ENCODE measurements at places on chromosomes 4 and X.

DNA sequence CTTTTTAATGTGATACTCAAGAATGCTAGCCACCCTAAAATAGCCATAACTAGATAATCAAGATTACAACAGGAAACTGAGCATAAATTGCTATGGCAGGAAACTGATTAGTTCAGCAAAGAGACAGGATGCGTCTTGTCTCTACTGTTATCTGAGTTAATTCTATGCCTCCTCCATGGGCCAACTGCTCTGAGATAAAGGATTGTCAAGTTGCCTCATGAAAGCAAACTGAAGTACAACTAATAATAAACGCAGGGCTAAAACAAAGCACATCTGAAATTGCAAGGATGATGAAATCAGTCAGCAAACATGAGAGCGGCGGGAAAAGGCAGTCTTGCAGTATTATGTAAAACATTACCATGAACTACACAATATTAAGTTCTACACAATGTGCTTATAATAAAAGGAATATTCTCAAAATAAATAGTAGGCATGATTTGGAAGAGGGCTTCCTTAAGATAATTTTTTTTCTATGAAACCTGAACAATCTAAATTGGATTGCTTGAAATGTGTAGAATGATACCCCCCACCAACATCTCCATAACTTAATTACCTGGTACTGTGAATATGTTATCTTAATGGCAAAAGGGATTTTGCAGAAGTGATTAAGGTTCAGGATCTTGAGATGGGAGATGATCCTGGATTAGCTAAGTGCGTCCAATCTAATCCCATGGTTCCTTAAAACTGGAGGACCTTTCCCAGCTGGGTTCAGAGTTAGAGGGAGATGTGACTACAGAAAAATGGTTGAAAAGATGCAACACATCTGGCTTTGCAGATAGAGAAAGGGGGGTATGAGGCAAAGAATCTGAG lies 65.9 kb downstream of the ANTXR2 start:
- DNase-seq, result no peak

GRCh38 chr4:174764105-174764729 lies 64.8 kb downstream of the GLRA3 start:
- DNase-seq, result no peak

DNA sequence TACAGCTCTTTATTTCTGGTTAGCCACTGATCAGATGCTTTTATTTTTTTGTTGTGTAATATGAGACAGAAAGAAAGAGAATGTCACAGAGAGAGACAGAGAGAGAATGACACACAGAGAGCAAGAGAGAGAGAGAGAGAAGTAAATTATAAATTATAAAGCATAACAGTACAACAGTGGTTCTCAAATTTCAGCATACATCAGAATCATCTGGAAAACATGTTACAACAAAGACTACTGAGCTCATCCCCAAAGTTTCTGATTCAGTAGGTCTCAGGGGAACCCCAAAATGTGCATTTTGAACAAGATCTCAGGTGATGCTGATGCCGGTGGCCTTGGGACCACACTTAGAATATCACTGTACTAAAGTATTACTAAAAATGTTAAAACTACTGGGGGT lies 245.8 kb upstream of the DIAPH2 start:
- no peak for DNase-seq

DNA sequence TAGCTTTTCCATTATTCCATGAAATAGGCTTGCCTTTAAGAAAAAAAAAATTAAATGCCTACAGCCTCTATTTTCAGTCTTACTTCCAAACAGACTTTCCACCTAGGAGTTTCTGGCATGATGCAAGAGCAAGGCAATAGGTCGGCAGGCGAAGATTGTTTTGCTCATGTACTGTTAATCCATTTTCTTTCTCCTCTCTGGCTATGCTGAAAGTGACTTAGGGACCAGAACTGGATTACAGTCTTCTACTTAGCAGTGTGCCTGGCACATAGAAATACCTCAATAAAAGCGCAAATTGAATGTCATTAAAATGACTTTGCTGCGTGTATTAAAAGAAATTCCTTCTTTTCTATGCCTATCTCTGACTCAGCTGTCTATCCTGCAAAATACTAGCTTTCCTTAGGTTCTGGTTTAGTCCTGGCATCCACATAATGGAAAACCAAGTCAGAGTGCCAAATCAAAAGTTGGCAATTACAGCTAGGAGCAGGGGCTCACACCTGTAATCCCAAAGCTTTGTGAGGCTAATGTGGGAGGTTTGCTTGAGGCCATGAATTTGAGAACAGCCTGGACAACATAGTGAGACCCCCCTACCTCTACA lies 51.9 kb downstream of the CC2D2A start:
- no peak for DNase-seq

DNA sequence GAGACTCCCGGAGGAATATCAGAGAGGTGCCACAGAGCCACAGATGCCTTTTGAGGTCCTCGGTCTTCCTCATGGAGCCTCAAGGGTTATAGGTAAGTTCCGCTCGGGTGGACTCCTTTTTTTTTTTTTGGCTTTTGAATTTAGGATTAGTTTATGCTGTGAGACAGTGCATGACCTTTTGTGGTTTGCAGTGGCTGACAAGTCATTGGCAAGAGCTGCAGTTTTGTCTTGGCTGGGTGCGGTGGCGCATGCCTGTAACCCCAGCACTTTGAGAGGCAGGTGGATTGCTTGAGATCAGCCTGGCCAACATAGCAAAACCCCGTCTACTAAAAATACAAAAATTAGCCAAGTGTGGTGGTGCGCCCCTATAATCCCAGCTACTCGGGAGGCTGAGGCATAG lies 4.5 kb upstream of the GRSF1 start:
- DNase-seq, result no peak

DNA sequence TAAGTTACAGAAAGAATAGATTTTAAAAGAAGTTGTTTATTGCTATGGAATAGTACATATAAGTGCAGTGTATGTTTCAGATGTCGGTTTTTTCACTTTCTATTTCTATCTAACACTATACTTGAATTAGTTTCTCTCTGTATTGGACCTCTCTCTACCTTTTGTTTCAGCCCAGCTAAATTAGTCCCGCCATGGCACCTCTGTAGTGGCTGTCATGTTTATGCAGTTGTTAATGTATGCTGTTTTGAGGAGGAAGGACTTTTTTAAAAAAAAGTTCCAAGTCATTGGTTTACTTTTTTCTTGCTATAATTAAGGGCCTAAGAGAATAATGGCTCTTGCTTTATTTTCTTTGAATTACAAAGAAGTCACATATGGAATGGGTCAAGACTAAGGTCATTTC lies 118.1 kb downstream of the AKAP4 start:
- no peak for DNase-seq

DNA sequence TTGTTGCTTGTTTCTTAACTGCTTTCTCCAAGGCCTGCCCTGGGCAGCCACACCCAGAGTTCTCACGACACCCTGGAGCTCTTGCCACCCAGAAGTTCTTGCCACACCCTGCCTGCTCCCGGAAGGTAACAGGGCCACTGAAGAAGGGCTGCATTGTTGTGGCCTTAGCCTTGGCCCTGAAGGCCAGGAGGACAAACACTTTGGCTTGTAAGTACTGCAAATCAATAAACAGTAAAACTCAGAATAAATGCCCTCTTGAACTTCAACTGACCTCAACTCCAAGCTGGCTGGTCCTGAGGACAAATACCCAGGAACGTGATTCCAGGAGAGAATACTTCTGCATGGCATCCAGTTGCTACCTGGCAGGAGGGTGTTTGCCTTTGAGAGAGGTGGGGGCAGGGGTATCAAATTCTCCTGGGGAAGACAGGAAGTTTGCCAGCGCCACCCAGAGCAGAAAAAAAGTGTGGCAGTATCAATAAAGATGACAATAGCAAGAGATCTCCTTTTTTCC lies 54.1 kb downstream of the TLR10 start:
- DNase-seq, result no peak

GRCh38 chrX:151268836-151269235 lies 92.5 kb downstream of the GPR50 start:
- no peak for DNase-seq

DNA sequence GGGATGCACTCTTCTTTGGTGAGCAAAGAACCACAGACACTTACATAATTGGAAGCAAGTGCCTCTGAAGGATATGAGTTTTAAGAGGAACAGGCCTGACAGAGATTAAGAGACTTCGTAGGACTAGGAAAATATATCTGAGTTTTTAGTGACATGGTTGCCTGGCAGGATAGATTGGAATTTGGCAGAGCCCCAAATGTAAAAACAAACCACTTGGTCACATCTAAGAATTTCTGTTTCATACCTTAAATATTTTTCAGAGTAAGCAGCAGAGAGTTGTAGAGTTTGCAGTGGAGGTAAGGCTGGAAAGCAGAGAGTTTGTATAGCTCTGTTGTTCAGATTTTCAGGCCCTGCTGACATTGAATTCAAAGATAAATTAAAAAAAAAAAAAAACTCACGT lies 150.1 kb upstream of the MAGEB2 start:
- no peak for DNase-seq

DNA sequence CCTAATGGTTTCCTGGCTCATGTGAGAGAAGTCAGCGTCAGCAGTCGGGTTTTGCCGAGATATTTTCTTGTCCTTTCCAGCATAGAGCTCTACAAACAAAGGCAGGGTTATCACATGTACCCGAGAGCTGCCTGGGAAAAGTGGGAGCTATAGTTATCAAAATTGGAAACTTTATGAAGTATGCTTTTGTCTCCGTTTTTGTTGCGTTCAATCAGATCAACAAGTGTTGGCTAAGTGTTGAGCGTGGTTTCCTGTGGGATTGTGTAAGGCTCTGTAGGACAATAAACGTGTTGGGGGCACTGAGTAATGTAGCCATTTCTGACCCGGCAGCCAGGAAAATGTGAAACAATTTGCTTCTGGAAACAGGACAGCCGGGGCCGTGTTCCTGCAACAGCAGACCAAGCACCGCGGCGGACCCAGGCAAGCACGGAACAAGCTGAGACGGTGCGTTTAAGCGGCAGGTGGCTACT lies at the start of gene BMX:
BMX (plus strand) TSS at position 311 of the 470 bp plus-strand sequence. CDS start 7,547 bp downstream, outside the sequence.
- no peak for DNase-seq

DNA sequence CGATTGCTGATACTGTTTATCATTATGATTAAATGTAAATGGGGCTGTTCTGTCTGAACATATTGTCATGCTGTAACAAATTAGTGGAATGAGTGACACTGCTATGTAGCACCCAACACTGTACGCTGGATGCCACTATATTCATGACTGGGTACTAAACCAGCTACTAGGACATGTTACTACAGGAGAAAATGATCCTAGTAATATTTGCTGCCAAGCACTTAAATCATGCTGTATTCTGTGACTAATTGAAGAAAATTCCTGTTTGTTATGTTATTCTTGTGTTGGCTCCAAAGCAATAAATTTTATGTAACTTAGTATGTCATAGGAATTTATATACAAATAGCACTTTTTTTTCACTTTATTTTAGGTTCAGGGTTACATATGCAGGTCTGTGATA lies 804.2 kb downstream of the CENPC start:
- no peak for DNase-seq

DNA sequence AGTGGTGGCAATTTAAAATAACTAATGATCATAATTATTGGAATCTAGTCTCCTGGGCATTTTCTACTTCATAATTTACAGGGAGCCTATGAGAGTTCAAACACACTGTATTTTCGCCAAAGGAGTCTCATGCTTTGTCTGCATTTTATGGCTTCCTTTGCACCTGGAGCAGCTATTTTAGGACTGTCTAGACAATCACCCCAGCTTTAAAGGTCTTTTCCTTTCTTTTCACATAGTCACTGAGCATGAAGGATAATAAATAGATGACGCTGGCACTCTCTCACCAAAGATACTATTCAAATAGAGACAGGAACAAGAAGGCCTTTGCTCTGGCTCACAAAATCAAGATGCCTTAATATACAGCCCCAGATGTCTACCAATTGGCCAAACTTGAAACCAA lies 43.0 kb downstream of the AMELX start:
- DNase-seq, result no peak

DNA sequence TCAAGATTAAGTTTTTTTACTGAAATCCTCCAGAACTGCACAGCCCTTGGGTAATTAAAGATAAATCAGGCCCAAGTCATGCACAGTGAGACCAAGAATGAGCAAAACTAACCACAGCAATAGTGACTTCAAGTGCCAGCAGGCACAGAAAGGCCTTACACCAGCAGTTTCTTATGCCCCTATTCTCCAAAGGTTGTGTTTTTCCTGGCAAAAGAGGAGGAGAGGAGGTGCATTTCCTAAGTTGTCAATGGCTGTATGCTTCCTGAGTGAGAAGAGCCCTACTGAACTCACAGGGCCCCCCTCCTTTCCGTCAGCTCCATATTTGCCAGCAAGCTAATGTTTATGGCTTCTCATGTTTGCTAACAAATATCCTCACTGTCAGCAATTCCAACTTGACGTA lies 418.7 kb upstream of the INTU start:
- DNase-seq, result no peak

GRCh38 chr4:73698217-73698616 lies 42.2 kb upstream of the CXCL8 start:
- no peak for DNase-seq

- no peak for DNase-seq
Observed at GRCh38 chrX:45385757-45386156, 185.1 kb upstream of the DIPK2B start.

DNA sequence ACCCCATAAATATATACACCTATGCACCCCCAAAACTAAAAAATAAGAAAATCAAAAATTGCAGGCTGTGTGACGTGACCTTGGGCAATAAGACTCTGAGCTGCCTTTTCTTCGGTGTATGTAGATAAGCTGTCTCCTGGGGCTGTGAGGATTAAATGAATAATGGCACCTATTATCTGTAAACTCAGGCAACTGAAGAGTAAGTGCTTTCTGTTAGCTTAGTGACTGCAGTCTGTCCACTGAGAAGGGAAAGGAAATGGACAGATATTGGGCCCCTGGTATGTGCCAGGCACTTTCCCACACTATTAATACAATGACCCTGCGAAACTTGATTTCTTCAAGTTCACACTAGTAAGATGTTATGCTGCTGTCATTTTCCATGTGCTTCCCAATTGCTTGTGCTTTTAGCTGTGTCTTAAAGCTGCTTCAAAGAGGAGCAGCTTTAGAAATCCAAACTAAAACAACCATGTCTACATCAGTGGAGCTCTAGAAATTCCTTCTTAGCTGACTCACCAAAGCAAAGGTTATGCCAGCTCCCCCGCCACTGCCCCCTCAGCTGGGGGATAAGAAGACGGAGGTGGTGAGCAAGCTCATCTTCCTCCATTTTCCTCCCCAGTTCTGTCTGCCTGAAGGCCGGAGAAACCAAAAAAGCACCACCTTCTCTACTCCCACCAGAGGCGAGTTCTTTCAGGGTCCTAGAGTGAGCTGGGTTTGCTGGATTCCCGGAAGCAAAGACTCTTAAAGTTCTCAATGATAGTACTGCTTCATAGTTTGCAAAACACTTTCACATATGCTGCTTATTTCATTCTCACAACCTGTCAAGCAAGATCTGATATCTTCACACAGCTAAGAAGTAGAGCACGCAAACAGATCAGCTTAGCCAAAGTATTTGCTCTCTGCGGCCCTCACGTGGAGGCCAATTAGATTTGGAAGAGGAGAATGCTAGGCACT lies 8.8 kb upstream of the DGAT2L6 start:
- DNase-seq, result no peak

DNA sequence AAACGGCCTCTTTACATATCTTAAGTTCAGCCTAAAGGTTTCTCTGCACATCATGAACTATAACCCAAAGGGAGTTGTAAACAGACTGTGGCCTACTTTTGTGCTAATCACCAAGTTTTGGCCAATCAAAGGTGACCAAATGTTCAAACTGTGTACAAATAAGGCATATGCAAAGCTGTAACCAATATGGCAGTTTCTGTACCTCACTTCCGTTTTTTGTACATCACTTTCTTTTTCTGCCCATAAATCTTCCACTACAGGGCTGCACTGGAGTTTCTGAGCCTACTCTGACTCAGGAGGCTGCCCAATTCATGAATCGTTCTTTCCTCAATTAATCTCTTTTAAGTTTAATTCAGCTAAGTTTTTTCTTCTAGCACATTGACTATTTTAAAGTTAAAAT lies 318.7 kb downstream of the SLC7A11 start:
- DNase-seq, result no peak

- DNase-seq, result no peak
Observed at GRCh38 chr4:26858035-26858918, 2.4 kb upstream of the STIM2 start.

All from anterior cingulate cortex (tissue), 58 donors.